ENCODE measurements at places on chromosomes 4 and X. TPM values are rescaled to one million over a fixed set of nuclear protein-coding genes. Genes with fewer than 3 reads are reported as not detected.

Gene MAGEA4
- not detected for total RNA-seq

DNA sequence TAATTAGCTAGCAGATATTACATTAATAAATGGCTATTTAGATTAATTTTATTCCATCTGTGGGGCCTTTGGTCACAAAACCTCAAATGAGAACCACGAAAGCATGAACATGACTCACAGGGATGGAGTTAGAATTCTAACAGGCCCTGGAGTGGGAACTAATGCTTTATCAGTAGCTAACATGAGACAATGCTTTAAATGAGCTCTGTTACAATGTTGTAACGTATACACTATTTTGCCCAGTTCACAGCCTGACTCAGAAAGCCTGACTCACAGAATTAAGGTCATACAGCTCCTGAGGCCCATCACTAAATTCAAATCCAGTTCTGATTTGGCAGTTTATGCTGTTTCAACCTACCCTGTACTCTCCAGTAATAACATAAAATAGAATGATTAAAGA lies 23.2 kb downstream of the VEGFC start:
- no peak for DNase-seq

Gene HMX1
- not detected for total RNA-seq

Gene PPM1K
- total RNA-seq = 61.9 TPM

DNA sequence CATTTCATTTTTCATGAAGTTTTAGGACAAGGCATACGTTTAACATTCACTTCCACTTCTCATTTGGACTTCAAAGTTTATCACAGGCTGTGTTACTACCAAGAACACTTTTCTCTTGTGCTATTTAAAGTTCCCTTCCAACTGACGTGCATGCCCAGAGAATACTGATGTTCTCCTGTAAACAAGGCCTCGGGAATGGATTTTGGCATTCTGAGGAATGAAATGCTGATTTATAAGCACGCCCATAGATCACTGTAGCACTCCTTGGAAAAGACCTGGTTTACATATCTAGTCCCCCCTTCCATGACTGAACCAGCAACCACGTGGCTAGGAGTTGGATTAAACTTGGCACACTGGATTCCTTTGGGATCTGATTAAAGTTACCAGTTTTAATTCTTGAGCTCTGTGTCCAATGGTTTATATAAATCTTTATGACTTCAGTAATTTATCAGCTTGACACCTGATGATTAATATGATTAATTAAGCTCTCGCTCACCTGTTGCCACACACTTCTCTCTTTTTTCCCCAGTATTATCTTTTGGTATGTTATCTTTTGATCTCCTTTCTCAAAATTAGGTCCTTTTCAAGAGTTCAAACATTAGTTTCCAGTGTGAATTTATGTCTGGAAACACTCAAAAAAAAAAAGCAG lies 122.4 kb upstream of the HAND2 start:
- DNase-seq = no peak

DNA sequence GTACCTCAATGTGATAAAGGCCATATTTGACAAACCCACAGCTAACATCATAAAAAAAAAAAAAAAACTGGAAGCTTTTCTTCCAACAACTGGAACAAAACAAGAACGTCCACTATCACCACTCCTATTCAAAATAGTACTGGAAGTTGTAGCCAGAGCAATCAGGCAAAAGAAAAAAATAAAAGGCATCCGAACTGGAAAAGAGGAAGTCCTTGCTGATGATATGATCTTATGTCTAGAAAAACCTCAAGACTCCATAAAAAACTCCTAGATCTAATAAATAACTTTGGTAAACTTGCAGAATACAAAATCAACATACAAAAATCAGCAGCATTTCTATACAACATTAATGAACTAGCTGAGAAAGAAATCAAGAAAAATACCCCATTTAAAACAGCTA lies 134.3 kb downstream of the TEX11 start:
- DNase-seq = no peak

GRCh38 chr4:22514481-22514880 lies 1.4 kb downstream of the ADGRA3 start:
- no peak for DNase-seq

GRCh38 chr4:72427057-72427456 lies 142.0 kb downstream of the ADAMTS3 start:
- DNase-seq = no peak

Gene ZNF185
- 3.2 TPM for total RNA-seq

GRCh38 chr4:153259661-153260060 lies 55.4 kb downstream of the TRIM2 start:
- no peak for DNase-seq

- DNase-seq = no peak
These were observed 45.4 kb upstream of the PNPLA4 start for GRCh38 chrX:7972586-7972985.

Gene GLRB
- 10.6 TPM for total RNA-seq

DNA sequence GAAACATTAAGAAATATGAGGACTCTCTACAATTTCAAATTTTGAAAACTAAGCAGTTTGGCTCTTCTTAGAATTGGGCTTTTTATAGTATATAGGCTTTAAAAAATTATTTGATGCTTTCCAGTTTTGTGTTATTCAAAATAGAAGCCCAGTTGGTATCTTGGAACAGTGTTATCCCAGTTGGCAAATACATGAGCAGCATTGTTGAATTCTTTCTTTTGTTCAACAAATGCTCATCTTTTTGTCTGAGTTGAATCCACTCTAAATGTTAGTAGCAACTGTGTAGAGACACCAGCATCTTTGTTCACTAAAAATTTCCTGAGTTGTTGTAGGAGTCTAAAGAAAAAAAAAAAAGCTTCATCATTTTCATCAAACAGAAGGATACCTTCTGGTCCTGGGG lies 41.0 kb upstream of the LIMCH1 start:
- no peak for DNase-seq

- DNase-seq = no peak
These were observed 68.0 kb upstream of the MSX1 start for GRCh38 chr4:4791299-4792111.

Gene RBMX
- 71.7 TPM for total RNA-seq

DNA sequence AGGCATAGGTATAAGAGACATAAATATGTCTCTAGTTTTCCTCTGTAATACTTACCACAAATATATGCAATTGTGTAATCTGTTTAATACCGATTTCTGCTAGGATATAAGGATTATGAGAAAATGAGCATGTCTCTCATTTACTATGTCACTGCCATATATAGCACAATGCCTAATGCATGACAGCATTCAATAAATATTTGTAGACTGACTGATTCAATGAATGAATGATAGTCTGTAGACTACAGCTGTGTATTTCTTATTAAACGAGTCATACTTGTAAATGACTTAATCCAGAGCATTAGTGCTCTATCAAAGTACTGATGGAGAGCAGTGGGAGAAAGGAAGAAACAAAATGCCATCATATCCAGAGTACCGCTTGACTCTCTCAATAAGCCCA lies 175.6 kb downstream of the PPP3CA start:
- DNase-seq = no peak

DNA sequence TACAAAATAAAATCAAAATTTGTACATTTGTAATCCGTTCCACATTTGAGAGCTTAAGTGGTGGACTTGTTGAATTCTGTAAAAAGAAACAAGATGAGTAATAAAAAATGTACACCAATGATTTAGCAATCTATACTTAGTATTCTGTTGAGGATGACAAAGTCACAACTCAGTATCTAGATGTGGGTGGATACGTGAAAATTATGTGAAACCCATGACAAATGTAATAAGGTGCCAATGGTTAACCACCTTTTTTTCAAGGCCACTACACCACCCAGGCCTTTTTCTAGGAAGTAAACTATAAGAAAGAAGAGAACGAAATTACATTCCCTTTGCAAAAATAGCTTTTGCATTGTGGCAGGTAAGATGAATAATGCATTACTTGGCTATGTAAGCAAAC lies 77.0 kb downstream of the ATP8A1 start:
- DNase-seq = no peak

- DNase-seq = no peak
These were observed 764.7 kb downstream of the TRIML1 start for GRCh38 chr4:188903986-188904385.

DNA sequence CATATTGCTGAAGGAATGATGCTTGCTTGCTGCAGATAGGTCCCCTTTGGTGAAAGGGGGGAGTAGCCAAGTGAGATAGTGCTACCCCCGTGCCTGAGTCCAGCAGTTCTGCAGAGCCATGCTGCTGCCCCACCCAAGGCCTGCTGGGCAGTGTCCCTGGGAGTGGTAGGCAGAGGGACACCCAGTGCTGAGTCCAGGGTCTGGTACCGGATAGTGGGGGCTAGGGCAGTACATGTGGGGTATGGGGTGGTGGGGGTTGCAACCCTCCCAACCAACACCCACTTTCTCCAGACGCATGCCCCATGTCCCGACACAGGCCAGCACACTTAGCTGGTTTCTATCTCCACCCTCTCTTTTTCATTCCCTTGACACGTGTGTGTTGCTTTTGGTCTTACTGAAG lies 62.0 kb upstream of the TLR2 start:
- no peak for DNase-seq

DNA sequence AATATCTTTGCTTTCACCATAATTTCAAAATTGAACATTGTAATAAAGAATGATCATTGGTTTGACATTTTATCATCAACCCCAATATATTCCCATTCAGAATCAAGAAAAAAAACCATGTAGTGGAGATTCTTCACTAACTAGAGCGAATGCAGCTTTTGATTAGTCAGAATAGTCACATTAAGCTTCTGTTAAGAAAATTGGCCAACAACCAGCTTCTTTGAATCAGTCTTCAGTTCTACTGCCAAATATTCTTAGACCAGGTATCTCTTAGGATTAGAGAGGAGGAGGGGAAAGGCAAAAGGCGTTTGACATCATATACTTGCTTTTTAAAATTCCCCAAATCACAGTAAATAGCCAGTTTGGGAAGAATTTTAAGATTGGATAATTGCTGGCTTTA lies 22.2 kb upstream of the TBC1D8B start:
- no peak for DNase-seq
